Activated naive CD8-positive, alpha-beta T cell treated with anti-CD3 and anti-CD28 coated beads, Interleukin-2, amount 10 ng/mL, durations not matched to agents 7 days and 5 days (primary cell): ENCODE measurements at places on chromosomes 4 and X.

DNA sequence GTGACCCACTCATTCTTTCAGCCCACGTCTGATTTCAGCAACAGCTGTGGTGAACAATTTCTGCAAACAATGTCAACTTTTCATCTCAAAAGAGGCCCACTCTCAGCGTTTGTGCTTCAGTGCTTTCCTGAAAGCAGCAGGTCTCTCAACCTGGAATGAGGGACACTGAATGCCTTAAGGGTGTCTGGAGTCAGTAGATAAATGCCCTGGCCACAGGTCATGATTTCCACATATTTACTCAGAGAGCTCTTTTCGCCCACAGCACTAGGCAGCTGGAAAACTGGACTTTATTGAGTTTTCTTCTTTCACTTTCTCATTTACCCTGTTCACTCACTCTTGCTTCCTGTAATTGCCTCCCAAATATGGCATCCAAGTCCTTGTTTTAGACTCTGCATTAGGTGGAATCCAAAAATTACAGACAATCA, 52.8 kb downstream of the NPFFR2 start:
- no peak for DNase-seq

GRCh38 chrX:33138677-33139249, 72.6 kb downstream of the DMD start:
- no peak for DNase-seq

- DNase-seq: no peak
These were observed 642.4 kb downstream of the TRIML1 start for GRCh38 chr4:188781655-188782054.

DNA sequence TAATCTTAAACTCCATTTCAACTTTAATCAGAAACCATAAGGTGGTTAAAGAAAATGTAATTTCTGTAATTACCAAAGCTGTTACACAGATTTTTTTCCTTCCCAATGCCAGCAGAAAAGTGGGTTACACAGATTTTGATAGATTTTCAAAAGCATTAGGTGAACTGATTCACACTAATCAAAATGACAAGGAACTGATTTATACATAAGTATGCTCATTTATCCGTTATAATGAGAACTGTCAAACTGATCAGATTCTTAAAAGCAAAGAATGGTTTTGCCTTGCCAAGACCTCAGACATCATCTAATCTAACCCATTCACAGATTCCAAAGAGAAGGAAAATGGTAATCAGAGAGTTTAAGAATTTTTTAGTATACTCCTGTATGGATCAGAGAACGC, 5.2 kb downstream of the UGDH start:
- DNase-seq: no peak

DNA sequence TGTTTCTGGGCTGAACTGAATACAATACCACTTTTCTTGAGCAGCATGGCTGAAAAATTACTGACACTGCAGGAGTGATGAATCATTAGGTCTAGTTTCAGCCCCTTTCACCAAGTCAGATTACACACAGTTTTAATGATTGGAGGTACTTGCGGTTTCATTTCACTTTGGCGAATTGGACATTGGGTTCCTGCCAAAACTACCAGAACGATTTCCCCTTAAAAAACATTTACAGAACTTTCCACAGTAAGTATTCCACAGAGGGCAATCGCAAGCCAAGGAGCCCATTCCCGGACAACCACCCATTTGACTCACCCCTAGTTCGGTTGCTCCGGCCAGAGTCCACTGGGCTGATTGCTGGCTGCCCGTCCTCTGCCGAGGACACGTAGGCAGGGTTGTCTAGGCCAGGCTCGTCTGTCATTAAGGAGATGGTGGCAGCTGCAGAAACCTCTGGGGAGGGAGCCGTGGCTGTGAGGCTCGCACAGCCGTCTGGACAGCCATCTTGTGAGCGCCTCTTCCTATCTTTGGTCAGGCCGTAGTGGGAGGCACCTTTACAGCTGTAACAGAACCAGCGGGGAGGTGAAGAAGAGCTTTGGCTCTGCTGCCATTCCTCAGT, 83.5 kb downstream of the LNX1 start:
- DNase-seq: no peak

DNA sequence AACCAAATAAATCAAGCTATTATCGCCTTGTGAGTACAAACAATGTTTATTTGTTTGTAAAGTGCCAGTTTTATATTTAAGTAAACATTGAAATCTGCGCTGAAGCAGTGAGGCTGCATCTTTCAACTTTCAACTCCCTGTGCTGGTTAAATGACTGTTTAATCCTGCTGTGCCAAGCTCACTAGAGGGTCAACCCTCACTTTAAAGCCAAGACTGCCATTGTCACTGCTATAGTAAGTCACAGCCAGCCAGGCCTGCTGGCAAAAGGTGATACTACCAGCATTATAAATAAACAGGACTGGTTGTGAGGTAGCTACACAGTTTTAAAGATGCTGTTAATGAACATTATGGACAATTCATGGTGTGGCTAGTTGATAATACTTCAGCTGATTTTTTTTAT, 34.6 kb downstream of the EFHC2 start:
- no peak for DNase-seq

- no peak for DNase-seq
These were observed 75.3 kb downstream of the RAPGEF2 start for GRCh38 chr4:159178151-159178546.

DNA sequence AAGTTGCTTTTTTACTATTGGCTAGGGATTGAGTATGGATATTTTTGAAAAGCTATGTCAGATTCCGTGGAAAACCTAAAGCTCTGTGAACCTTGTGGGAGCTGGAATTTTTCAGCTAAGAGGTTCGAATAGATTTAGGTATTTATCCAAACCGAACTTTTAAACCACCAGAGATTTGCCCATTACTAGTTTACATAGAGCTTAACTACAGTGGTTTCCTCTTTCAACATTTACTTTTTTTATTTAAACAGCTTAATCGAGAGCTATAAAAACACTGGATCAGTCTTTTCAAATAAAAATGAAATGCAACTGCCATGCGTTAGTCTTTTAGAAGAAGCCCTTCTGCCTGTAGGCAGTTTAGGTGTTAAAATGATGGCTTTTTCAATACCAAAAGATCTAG, 377.0 kb downstream of the RPA4 start:
- no peak for DNase-seq

DNA sequence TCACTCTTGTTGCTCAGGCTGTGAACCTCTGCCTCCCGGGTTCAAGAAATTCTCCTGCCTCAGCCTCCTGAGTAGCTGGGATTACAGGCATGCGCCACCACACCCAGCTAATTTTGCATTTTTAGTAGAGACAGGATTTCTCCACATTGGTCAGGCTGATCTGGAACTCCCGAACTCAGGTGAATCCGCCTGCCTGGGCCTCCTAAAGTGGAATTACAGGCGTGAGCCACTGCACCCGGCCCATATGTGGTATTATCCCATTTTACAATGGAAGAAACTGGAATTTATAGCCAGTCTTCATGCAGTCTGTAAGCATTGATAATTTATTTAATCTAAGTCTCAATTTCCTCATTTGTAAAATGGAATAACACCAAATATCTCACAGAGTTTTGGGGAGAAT, 161.8 kb downstream of the GABRB1 start:
- no peak for DNase-seq

GRCh38 chrX:69018416-69019072, 146.7 kb downstream of the PJA1 start:
- DNase-seq: no peak
